ENCODE measurements at places on chromosomes 5 and 9.

DNA sequence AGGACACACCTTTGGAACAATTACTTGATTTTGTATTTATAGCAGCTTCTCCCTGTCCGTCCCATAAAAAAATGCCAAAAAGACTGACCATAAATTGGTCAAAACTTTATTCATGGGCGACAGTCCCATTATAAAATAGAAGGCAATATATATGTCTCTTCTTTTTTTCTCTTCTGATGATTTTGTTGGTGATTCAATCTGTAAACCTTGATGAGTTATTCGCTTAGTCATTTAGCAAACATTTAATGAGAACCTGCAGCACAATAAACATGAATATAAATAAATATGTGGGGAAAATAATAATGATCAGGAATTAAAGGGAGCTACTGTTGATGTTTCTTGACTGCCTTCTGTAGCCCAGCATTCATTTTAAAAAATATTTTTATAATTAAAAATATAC, 356.4 kb upstream of the ACTBL2 start:
- DNase-seq: no peak

- DNase-seq: no peak
Observed at GRCh38 chr5:120449501-120449900, 14.6 kb upstream of the PRR16 start.

- no peak for DNase-seq
Observed at GRCh38 chr5:67268231-67269021, 71.8 kb upstream of the CD180 start.

DNA sequence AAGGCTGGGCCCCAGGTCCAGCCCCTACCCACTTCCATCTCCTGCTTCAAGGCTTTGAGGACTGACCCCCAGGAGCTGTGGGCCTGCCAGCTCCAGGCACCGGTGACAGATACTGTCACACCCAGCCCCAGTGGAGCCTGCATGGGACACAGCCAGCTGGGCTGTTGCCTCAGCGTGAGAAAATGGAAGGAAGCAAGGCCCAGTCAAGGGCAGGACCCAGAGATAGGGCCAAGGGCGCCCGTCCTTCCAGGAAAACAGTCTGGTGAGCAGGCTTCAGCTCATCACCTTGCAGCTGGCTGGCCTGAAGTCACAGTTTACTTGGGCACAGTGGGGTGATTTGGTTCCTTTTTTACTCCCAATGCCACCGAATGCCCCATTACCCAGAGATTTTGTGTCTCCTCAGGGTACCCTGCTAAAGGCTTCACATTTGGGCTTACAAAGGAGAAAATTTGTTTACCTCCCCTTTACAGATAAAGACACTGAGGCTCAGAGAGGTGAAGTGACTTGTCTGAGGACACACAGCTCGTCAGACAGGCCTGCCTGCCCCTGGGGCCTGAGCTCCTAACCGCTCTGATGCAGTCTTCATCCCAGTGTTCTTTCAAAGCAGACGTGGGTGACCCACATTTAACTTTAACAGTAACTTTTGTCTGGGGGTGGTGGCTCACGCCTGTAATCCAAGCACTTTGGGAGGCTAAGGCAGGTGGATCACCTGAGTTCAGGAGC, 21.5 kb upstream of the WDR38 start:
- DNase-seq: no peak

- DNase-seq: no peak
Observed at GRCh38 chr5:32845171-32845570, 134.1 kb downstream of the NPR3 start.

- peak; percentile 36 for DNase-seq
Observed at GRCh38 chr5:120463006-120463680, 957 bp upstream of the PRR16 start.

GRCh38 chr9:4550777-4551484, 60.7 kb downstream of the SLC1A1 start:
- no peak for DNase-seq

DNA sequence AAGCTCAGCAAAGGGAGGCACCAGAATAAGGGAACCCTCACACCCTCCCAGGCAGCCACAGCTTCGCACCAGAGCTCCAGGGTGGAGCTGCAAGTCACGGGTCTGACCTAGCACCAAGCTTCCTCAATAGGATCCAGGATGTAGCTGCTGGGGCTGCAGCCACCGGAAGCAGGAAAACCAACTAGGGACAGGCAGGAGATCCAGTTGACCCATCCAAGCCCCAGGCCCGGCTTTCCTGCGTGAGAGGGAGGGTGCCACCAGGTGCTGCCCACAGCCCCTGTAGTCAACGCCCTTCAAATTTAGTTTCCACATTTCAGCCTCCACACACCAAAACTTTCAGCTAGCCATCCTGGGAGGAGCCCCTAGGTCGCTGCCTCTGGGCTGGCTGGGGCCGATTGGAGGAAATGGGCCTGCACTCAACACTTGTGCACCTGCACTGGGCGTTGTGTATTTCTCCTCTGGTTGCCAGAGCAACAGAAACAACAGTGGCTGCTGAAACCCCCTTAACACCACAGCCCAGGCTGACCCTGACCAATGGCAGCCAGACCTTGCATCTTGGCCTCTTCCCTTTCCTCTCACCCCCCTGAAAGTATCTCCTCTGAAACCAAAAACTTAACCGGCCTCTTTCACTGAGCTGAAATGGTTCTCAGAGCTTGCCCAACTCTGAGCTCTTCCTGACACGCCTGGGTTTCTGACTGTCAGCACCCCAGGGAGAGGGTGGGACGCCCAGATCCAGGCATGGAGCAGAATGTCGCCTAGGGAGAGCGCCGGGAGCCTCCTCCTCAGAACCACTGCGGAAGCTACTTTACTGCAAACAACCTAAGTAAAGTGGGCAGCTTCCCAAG, 226.5 kb upstream of the MAP3K1 start:
- DNase-seq: no peak

GRCh38 chr9:122807271-122807900, 7.5 kb downstream of the OR1K1 start:
- DNase-seq: no peak

DNA sequence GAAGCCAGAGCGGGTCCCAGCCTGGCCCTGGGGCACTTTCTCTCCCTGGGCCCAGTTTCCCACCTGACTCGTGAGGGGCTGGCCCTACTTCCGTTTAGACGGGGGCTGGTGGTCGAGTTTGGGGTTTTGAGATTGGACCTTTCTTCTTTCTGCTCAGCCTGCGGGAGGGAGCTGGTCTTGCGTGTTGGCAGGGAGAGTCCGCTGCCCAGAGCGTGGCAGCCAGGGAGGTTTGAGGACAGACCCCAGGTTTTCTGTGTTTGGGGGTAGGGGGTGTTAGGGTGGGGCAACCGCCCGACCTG, 6.0 kb upstream of the PITX1 start:
- no peak for DNase-seq

GRCh38 chr5:78126536-78126935, 168.0 kb downstream of the AP3B1 start:
- DNase-seq: no peak

DNA sequence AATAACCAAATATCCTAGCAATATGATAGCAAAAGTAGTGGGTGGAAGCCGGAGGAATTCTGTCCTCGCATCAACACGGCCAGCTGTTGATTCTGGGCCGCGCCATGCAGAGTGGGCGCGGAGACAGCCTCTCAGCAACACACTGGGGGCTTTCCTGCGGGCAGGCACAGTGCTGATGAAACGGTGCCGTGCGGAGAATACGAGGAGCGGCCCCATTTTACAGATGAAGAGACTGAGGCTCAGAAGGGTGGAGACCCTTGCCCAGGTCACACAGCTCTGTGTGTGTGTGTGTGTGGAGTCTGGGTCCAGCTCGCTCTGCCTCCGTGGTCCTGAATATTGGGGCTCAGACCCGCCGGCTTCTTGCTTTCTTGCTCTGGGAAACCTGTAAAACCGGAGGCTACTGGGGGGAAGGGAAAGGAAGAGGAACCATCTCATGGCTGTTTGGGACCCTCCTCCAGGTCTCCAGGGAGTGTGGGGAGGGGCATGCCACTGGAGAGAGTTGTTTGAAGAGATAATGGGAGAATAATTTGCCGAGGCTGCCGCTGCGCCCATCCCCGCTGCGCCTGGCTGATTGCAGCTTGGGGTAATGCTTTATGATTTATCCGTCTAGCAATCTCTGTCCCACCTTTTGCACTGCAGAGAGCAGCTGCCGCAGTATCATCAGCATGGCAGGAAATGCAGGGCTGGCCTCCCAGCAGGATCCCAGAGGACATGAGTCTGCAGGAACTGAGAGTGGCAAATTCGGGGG, 36.6 kb downstream of the NCS1 start:
- DNase-seq: peak; percentile 21

Data from NCI-H82 (cell line).